Occipital lobe (tissue), 3 donors: ENCODE measurements at places on chromosomes 11 and 22. TPM values are rescaled to one million over a fixed set of nuclear protein-coding genes. Genes with fewer than 3 reads are reported as not detected.

GRCh38 chr11:48683226-48683720 is 194.7 kb downstream of the OR4A47 start:
- DNase-seq, result no peak

DNA sequence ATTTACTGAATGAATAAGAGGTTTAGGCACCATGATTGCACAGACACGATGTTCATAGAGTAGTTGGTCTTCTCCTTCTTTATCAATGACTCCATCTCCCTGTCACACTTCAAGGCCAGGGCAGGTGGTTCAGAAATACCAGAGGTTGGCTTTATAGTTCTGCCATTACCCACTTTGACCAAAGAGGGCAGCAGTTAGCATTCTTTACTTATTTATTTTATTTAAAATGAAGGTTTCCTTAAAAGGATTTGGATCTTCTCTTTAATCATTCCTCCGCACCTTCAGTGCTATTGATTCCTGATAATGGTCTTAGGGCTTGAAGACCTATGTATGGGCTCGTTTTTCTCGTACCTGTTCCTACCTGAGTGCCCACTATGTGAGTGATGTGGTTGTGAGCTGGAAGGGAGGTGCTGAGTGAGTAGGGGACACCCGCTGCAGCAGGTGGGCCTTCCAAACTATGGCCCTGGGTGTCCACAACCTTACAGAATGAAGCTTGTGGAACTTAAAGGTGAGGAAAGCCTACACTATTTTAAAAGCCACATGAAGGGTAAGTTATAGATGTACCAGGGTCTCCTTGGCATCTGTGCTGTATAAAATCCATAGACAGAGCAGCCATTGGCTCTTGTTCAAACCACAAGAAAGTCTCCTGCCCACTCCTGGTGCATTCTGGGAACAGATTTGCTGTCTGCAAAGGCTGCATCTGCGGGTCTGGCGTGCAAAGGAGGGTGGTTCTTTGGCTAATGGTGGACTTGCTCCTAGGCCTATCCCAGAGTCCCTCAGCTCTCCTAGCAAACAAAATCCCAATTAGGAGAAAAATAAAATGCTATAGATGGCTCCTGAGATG is 35.0 kb downstream of the TIMP3 start:
- DNase-seq, result no peak

The SYT7 gene
- total RNA-seq, result 15.1 TPM

- no peak for DNase-seq
These were observed 1.2 kb downstream of the NDUFC2 start for GRCh38 chr11:78078218-78079167.

The RAB38 gene
- total RNA-seq, result 0.78 TPM

DNA sequence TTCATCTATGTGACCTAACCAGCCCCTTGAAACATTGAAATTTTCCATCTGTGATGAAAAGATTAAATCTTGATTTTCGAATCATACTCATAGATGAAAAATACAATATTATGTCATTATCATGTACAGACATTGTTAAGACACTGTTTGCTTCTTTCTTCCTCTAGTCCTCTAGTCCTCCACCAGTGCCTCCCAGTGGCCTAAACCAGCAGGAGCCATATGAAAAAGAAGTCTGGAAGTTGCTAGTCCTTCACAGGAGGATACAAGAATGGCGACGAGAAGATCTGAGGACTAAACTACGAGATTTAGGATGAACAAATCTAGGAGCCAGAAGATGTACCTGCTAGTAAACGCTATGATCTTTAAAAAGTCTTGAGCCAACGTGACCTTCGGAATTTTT is 134.1 kb downstream of the SLC17A6 start:
- DNase-seq, result no peak

DNA sequence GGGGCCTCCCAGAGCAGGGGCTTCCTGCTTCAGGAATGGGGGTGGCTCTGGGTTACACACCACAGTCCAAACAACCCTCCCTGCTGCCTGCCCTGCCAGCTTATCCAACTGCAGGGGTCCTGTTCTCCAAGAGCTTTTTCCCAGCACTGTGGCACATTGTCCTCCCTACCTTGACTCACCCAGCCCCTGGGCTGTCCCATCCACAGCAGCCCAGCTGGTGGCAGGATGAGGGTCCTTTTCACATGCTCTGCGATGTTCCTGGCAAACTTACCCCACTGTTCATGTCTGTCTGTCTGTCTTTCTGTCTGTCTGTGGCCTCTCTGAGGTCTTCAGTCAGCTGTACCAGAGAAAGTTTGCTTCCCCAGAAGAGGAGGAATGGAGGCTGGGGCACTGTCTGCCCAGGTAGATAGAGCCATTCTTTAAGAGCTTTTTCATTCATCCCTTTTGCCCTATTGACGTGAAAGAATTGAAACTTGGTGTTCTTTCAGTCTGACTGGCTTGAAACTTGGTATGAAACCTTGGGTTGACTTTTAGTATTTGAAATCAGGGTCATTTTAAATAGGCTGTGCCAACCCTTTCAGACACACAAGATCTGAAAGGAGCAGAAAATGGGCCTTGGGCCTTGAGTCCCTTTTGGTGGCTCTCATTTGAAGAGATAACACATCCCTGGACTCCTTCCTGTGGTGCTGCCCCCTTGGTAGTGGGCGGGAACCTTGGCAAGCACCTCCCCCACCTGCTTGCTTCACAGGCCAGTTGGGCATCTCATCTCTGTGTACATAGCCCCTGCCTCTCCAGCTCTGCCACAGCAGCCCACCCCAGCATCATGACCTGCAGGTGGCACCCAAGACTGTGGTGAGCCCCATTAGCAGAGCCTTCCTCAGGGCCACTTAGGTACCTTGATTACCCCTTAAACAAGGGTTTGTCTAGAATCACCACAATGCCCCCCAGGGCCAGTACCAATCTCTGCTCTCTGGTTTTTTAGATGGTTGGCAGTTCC is 74.6 kb upstream of the SUSD2 start:
- no peak for DNase-seq

DNA sequence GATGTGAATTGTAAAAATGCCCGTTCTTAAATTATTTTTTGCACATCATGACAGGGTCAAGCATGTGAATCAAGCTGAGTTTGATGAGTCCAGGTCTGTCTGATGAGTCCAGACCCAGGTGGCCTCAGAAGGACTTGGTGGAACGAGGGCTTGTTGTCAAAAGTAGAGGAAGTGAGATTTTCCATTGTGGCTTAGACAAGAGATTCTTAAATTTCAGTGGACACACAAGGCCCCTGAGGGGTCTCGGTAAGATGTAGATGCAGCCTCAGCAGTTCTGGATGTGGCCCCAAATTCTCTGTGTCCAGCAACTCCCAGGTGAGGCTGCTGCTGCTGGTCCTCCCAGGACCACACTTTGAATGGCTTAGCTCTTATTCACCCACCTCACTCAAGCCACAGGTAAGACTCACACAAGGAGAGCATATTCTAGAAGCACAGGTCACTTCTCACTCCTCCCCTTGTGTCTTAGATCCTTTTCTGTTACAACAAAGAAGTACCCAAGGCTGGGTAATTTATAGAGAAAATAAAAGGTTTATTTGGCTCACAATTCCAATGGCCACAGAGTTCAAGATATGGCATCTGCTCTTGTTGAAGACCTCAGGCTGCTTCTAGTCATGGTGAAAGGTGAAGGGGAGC is 98.8 kb downstream of the GGTLC2 start:
- DNase-seq, result no peak

GRCh38 chr11:79285756-79286155 is 155.1 kb downstream of the TENM4 start:
- no peak for DNase-seq
